ENCODE measurements at places on chromosomes 1 and 21.

GRCh38 chr1:11620405-11620804 is 33.8 kb downstream of the FBXO2 start:
- no peak for DNase-seq

DNA sequence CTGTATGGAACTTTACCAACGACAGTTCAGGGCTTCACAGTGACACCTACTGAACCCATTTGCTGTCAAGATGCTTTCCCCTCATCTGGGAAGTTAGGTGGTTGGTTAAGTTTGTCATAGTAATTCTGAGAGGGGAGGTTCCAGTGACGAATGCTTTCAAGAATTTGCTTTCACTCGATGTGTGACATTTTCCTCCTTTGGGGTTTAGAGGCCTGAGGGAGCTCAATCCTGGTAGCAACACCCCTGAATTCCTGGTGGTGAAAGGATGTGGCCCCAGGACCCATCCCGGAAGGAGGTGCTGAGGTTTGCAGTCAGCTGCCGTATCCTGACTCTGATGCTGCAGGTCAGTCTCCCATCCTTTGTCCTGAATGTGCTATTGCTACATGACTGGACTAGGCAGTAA is 2.8 kb downstream of the PIGV start:
- no peak for DNase-seq

DNA sequence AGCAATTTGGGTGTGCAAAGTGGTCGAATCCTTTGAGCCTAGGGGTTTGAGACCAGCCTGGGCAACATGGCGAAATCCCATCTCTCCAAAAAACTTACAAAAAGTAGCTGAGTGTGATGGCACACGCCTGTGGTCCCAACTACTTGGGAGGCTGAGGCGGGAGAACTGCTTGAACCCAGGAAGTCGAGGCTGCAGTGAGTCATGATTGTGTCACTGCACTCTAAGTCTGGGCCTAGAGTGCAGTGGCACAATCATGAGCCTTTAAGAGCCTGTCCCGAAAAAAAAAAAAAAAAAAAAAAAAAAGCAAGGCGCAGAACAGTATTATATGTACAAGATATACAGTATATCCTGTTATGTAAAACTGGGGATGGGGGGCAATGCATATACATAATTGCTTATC is 25.1 kb upstream of the HTR1D start:
- DNase-seq: no peak

- no peak for DNase-seq
Measured at GRCh38 chr1:183025010-183025337, 1.8 kb downstream of the LAMC1 start.

DNA sequence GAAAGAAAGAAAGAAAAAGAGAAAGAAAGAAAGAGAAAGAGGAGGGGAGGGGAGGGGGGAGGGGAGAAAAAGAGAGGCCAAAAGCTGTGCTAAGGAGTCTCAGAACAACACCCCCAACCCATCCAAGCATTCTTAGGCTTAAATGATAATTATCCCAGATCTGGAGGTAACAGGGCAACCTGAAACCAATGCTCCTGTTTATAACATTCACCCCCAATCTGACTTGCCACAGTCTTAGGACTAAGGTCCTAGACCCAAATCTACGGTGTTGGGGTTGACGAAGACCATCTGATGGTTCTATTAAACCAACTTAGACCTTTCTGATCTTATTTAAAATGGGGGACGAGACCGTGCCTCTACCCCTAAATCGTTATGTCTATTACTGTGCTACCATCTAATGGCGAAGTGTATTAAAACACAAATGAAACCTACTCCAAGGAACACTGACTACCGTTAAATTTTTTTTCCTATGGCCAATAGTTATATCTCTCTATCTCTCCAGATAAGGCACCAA is 119.3 kb upstream of the CDC42BPA start:
- no peak for DNase-seq
